ENCODE measurements at places on chromosomes 13 and 19.

- DNase-seq: no peak
Observed at GRCh38 chr13:32581177-32581786, 5.0 kb upstream of the PDS5B start.

DNA sequence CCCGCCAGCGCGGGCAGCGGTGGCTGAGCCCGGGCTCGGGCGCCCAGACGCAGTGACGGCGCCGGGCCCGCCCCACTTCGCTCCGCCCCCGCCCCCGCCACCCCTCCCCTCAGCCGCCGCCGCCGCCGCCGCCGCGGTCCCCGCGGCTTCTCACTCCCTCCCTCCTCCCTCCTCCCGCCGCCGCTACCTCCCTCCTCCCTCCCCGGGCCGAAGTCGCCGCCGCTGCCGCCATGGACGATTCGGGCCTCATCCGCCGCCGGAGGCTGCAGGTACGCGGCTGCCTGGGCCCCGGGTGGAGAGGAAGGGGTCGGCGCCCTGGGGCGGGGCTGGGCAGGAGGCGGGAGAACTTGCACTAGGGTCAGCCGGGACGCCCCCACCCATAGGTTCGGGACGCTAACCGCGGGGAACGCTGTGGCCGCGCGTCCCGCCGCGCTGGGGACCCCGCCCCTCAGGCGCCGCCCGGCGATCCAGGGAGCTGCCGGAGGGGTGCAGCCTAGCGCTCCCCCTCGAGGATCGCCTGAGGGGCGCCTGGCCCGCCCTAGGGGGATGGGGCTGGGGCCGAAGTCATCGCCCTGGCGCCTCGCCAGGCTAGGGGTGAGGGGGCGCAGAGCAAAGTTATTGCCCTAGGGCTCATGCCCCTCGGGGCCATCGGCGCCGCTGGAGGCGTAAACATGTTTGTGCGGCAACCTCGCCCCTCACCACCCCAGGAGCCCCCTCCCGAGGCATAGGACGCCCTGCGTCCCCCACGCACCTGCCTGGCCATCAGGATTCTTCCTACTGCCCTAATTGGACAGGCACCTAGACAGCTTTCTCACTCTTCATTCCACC is 427 bp downstream of the RTBDN start:
- DNase-seq: peak; percentile 35

DNA sequence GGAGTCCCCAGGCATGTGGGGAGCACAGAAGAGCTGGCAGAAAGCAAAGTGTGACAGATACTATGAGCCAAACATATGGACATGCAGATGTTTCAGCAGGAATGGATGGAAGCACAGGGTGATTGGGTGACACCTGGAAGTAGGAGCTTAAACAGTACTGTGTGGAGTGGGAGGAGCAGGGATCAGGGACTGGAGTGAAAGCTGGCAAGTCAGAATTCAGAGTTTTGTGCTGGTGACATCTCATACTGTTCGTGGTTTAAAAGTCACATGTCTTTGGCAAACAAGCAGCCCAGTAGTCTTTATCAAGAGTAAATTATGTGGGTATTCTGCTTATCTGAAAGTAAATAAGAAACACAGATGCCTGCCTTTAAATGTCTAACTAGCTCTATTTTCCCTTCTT is 408.2 kb downstream of the COG6 start:
- no peak for DNase-seq

- no peak for DNase-seq
Observed at GRCh38 chr19:40576151-40576584, 505 bp upstream of the SHKBP1 start.

GRCh38 chr13:50668691-50669271 is 174.7 kb downstream of the DLEU7 start:
- DNase-seq: no peak

DNA sequence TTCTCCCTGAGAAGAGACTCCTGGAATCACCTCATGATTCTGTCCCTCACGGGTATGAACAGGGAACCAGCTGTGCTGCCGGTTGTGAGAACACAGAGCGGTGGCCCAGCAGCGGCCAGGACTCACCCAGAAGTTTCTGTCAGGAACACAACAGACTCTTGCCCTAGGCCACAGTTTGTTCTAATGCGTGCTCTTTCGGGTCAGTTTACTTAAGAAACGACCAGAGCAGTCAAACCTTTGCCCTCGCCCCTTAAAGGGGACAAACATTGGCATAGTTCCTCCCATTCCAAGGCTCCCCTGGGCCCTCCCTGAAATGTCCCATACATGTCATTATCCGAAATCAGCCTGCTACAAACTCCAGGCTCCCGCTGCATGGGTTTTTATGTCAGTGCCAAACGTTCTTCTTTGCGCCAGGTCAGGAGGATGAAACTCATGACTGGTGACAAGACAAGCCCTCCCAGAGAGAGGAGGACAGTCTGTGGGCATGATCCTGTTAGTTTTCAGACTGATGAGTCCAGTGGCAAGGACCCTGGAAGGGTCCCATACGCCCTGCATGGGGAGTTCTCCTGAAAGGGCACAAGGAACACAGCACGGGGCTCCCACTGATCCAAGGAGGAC is 18.3 kb downstream of the ZIC5 start:
- no peak for DNase-seq

DNA sequence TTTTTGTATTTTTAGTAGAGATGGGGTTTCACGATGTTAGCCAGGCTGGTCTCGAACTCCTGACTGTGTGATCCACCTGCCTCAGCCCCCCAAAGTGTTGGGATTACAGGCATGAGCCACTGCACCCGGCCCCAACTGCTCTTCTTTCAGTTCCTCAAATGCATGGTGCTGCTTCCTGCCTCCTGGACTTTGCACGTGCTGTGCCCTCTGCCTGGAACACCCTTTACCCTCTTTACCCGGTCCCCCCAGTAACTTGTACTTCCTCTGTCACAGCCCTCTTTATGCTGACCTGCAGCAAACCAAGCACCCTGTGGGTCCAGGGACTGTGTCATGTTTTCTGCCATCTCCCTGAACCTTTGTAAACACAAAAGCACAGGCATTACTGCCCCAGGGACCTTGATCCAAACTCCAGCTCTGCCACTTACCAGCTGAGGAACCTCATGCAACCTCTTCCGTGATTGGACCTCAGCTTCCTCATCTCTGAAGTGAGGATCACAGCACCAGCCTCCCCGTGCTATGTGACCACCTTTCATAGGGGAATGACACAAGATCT is 3.8 kb downstream of the BLVRB start:
- no peak for DNase-seq

DNA sequence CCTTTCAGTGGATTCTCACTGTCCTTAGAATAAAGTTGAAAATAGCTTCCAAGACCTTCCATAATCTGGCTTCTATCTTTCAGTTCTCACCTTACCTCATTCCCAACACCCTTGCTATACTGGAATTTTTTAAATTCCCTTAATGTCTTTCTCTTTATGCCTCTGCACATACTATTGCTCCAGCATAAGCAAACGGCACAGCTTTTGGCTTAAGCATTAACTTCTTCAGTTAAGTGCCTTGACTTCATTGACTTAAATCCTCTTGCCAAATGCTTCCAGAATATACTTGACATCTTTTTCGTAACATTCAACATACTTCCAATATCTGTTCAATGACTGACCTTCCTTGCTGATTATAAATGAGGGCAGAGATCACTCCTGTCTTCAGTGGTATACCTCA is 34.0 kb downstream of the SERPINE3 start:
- no peak for DNase-seq

DNA sequence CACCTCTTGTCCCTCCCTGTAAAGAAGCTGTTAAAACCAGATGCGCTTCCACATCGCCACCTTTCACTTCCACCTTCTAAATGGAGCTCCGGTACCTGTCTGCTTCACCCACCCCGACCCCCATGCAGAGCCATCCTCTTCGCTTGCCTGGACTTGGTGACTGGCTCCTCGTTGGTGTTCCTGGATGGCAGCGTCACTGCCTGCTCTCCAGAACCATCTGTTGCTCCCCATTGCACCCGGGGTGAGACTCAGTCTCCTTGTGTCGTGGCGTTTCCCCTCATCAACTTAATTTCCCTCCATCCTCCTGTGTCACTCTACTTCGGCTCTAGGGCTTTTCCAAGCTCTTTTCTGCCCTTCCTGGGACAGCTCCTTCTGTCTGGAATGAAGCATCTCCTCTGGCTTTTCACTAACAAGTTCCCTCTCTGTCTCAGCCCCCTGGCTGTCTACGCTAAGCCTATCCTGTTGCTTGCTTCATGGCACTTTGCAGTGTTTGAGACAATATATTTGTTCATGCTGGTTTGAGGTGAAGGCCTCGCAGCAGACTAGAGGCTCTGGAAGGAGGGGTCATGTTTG is 10.3 kb downstream of the CEBPG start:
- no peak for DNase-seq

GRCh38 chr19:45815481-45816216 is 541 bp upstream of the RSPH6A start:
- no peak for DNase-seq

GRCh38 chr19:49534632-49535385 is 7.0 kb downstream of the RCN3 start:
- DNase-seq: no peak

DNA sequence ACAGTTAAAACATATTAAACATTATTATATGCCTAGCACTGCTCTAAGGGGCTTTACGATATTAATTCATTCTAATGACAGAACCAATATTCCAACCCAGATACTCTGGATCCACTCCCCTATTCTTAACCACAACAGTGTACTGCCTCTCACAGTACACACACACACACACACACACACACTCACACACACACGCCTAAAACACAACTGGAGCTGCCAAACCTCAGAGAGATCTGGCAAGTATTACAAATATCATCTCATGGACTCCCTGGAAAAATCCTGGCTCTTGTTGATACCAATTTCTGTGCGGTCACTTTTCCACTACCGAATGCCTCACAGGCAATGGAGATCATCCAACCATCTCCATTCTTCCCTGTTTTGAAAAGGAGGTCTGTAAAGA is 1.3 kb downstream of the ZNF780A start:
- no peak for DNase-seq
